Hepatocyte (in vitro differentiated cells): ENCODE measurements at places on chromosomes 16 and 17. TPM values are rescaled to one million over a fixed set of nuclear protein-coding genes. Genes with fewer than 3 reads are reported as not detected.

DNA sequence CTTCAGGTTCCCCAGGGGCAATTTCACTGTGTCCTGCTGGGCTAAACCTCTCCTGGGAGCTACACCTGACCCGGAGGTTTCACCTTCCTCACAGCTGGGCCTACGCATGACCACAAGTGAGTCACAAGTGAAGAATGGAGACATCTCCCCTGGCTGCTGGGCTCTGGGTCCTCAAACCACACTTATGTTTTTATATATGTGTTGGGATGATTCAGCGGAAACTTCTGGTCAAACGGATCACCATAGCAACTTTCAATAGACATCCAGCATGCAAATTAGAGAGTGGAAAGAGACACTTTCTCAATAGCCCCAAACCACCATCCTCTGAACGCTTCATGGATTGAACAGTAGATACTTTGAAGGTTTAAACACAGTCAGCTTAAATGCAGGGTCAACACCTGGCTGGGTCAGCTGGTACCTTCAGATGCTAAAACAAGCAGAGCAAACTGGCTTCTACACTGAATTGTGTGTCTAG is 28.0 kb upstream of the MAF start:
- no peak for DNase-seq

GRCh38 chr17:76524598-76525512 is 12.7 kb downstream of the CYGB start:
- DNase-seq = no peak

DNA sequence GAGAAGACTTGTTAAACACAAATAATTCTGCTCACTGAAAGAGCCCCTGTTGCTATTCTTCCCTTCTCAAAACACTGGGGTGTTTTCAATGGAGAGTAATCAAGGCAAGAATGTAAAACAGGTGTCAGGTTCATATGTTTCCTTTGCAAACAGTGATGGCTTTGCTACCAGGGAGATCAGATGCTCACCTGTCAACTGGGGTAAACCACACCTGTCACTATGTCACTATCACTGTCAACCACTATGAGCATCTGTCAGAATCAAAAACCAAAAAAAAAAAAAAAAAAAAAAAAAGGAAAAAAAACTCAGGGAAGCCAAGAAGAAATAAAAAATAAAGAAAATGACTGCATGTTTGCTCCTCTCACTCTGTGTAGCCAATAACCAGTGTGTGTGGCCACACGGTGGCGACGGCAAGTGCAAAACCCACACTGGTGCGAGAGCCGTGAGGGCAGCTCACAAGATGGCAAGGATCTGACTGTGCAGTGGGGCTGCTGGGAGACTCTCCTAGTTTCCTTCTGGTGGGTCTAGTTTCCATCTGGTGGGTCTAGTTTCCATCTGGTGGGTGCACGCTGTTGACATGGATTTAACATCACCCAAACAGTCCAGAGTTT is 22.7 kb downstream of the USP22 start:
- no peak for DNase-seq

- DNase-seq = no peak
These were observed 29.9 kb upstream of the PRM1 start for GRCh38 chr16:11310997-11311561.

DNA sequence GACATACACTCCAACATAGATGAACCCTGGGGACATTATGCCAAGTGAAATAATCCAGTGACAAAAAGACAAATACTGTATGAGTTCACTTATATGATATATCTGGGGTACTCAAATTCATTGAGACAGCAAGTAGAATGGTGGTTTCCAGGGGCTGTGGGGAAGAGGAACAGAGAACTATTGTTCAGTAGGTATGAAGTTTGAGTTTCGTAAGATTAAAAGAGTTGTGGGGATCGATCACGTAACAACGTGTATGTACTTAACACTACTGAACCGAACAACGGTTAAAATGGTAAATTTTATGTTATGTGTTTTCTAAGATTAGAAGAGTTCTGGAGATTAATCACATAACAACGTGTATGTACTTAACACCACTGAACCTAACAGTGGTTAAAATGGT is 100.8 kb downstream of the HS3ST3A1 start:
- no peak for DNase-seq

GRCh38 chr17:42906772-42907446 is 6.3 kb downstream of the G6PC1 start:
- DNase-seq = no peak

DNA sequence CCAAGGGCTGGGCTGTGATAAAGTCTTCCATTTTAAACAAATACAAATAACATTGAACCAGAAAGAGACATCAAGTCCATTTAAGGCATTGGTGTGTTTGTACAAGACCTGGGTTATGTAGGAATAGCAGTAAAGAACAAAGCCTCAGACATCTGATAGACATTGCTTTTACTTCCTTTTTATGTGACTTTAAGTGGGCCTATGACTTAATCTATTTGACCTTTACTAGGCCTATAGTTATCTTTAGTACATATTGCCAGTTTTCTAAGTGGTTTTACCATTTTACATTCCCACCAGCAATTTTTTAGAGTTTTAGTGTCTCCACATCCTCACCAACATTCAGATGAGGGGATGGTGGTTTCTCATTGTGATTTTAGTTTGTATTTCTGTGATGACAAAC is 298.8 kb downstream of the ZFHX3 start:
- no peak for DNase-seq

DNA sequence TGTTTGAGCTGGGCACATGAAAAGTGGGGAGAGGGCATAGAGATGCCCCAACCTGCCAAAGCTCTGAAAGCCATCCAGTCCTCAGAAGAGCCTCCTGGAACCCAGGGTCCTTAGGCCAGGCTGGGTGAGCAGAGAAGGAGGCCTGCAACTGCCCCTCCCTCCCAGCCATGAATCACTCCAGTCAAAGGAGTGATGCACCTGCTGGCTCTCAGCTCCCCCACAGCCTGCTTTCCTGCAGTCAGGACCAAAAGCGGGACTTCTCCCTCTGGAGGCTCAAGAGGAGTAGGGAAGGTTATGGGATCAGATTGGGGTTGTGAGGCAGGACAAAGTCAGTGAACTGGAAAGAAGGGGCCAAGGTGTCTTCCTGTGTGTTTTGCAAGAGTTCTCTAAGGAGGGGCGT is 145.6 kb downstream of the TMEM132E start:
- DNase-seq = no peak

- DNase-seq = no peak
These were observed 55.4 kb upstream of the HAPSTR1 start for GRCh38 chr16:9035996-9036395.

- DNase-seq = no peak
These were observed 298.4 kb downstream of the MAP2K6 start for GRCh38 chr17:69712801-69713311.

DNA sequence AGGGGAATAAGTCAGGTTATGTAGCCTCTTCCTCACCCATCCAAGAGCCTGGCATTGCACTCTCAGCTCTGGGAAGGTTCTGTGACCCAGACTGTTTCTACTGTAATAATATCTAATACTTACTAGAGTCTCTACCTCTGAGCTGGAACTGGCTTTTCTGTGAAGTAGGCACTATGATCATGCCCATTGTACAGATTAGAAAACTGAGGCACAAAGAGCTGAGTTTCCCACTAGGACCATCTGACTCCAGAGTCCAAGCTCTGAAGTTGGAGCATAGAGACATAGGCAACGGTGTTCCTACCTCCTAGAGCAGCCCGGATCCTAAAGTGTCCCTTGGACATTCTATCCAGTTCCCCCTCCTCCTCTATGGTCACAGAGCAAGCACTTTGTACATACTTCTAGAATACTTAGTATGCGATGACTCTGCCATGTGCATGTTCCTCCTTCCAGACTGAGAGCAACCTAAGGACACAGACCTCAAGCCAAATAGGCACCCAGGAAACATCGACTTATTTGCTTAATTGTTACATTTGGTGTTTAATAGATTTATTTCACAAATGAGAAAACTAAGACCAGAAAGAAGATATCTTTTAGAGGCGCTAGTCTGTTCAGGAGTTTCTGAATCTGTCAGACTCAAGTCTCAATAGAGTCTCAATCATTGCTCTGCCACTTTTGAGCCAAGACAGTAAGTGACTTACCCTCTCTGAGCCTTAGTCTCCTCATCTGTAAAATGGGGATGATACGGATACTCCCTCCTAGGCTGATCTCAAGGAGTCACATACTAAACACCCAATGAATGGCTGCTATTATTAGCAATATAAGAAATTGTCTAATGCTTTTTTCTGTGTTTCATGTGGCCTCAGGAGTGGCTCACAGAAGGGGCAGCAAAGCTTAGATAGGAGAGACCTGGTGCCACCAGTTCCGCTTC is 3.6 kb downstream of the CLEC19A start:
- no peak for DNase-seq

DNA sequence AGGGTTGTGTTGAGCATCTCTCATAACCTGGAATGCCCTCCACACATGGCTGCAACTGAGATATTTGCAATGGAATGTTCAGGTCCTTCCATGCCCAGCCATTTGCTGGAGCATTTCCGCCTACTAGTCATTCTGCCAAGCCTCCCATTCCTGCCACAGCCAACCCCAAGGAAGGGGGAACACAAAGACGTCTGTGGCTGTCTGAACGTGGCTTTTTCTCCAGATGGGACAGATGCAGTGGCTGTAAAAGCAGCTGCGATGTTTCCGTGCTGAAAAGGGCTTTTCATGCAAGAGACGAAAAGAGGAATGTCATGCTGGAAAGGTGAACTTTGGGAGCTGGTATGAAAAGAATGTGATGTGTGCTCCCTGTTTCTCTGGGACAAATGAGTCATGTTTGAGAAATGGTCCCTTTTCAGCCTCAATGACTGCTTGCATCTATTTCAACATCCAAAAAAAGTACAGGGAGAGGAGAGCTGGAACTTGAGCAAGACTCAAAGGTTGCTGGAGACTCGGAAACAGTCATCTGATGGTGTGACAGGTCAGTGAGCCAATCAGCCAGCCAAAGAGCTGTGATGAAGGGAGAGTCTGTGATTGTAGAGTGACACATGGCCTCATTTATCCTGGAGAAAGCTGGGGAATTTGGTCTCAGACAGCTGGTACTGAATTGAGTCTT is 208.9 kb downstream of the SHISA9 start:
- DNase-seq = peak; percentile 70

DNA sequence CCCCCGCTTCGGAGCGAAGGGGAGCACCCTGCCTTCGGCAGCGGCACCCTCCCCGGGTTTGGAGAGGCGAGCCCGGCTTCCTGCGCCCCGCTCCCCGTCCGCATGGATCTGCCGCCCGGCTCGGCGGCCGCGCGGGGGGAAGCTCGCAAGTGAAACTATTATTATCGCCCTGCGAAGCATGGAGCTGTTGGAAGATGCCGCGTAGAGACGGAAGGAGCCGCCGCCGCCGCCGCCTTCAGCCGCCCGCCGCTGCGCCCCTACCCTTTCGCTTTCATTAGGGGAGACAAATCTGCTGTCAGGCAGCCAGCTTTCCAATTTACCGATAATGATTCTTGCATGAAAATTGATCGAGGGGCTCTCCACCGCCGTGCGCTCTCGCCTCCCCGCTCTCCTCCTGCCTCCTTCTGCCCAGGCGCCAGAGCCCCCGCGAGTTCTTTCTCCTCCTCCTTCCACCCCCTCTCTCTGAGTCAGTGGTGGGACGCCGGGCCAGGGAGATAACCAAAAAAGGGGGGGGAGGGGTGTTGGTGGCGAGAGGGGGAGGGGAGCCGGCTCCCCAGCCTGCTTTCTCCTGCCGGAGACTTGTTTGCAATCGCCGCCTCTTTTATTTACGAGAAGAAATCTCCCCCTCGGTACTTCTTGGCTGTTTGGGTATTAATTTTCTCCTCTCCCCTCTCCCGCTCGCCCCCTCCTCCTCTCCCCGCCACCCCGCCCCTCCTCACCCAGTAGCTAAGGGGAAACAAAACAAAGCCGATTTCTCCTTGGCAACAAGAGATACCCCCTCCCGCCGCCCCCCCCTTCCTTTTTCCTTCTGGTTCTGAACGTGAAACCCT is 58.0 kb upstream of the GSE1 start:
- peak; percentile 72 for DNase-seq

GRCh38 chr17:73974536-73974935 is 228.9 kb upstream of the RPL38 start:
- no peak for DNase-seq

GRCh38 chr17:51736356-51736755 is 422.2 kb downstream of the CA10 start:
- no peak for DNase-seq

- DNase-seq = no peak
These were observed 18.2 kb downstream of the CHD9 start for GRCh38 chr16:53073022-53073421.

GRCh38 chr16:63415014-63415413 is 1378.8 kb upstream of the CDH8 start:
- DNase-seq = no peak

GRCh38 chr17:57868007-57868909 is 18.4 kb upstream of the MRPS23 start:
- DNase-seq = peak; percentile 79

DNA sequence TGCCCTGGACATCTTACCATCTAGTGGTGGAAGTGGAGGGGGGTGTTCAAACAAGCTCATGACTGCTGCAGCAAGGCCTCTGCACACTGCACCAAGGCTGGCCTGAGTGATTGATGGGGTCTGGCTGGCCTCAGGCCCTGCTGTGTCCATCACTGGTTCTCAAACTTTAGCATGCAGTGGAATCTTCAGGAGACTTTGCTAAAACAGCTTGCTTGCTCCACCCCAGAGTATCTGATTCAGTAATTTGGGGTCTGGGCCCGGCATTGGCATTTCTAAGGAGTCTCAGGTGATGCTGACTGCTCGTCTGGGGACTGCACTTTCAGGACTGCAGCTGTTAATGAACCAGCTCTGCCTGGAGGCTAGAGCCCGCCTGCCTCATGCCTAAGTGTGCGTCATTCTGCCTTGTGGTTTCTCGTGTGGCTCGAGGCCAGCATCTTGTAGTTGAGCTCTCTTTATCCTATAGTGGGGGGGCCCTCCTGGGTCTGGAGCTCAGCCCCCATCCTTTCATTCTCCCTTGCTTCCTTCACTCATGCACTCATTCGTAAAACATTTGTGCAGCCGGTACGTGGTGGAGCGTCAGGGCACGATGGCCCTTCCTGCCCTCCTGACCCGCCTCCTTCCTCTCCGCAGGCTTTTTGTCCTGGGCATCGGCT is 4.1 kb downstream of the MGAT5B start:
- DNase-seq = peak; percentile 67

GRCh38 chr17:38534498-38534885 is 71.3 kb downstream of the SRCIN1 start:
- DNase-seq = no peak

GRCh38 chr17:38667787-38668122 is 7.0 kb downstream of the EPOP start:
- DNase-seq = no peak

- no peak for DNase-seq
These were observed 159.2 kb downstream of the XYLT1 start for GRCh38 chr16:17311333-17312093.

The PIK3R6 gene
- polyA plus RNA-seq = 0.07 TPM in 1 of 2 replicates, not detected in the other

The DHRS7C gene
- polyA plus RNA-seq = 0.19 TPM in 1 of 2 replicates, not detected in the other

The KCNH4 gene
- 0.12 and 0.23 TPM in 2 replicates for polyA plus RNA-seq

The PSMD12 gene
- polyA plus RNA-seq = 62.8 and 65.3 TPM in 2 replicates

The SCGB1C2 gene
- polyA plus RNA-seq = not detected in 2 replicates

The CCL1 gene
- polyA plus RNA-seq = not detected in 2 replicates
